ENCODE measurements at places on chromosomes 6 and 20.

GRCh38 chr6:56516003-56516402 lies 126.7 kb downstream of the DST start:
- DNase-seq, result no peak

DNA sequence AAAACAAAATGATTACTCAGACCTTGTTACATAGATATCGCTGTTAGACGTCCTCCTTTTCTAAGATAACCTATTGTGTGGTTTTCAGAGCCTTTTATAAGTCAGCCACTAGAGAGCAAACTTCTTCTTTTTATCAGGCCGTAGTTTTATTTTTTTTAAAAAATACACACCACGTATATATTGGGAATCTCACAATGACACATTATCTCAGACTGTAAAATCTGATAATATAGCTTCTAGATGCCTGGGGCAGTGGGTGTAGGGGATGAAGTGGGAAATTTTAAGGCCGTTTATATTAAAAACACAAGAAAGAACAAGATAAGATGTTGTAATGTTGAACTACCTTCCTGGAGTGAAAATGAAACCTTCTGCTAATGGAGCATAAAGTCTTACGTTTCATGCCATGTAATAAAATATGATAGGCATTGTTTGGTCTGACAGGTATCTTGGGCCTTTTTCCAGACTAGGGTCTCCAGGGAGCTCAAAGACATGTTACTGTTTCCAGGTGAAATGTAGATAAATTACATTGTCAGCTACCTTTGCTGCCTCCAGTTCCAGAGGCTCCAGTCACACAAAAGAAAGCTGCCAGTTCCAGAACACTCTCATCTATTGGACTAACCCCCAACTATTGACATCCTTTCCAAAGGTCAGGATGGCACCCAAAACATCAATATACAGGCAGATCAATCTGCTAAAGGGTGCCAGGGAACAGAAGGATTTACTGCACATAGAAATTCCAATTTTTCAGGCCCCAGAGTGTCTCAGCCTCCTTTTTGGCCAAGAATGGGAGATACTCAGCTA lies 130.2 kb upstream of the AKIRIN2 start:
- DNase-seq, result no peak

DNA sequence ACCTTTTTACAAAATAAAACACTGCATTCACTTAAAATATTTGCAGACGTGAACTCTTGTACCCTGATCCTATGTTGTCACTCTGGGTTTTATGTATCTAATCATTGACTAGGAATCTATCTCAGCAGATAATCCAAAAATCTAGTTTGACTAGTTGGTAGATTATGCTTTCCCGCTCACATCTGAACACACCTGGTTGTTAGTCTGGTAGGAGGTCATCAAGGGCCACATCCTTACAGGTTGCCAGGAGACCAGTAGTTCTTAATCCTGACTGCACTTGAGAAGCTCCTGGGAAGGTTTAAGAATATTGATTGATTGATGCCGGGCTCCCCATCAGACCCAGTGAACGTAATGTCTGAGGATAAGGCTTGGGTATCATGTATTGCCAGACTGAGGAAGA lies 104.4 kb downstream of the MTHFD1L start:
- DNase-seq, result no peak

DNA sequence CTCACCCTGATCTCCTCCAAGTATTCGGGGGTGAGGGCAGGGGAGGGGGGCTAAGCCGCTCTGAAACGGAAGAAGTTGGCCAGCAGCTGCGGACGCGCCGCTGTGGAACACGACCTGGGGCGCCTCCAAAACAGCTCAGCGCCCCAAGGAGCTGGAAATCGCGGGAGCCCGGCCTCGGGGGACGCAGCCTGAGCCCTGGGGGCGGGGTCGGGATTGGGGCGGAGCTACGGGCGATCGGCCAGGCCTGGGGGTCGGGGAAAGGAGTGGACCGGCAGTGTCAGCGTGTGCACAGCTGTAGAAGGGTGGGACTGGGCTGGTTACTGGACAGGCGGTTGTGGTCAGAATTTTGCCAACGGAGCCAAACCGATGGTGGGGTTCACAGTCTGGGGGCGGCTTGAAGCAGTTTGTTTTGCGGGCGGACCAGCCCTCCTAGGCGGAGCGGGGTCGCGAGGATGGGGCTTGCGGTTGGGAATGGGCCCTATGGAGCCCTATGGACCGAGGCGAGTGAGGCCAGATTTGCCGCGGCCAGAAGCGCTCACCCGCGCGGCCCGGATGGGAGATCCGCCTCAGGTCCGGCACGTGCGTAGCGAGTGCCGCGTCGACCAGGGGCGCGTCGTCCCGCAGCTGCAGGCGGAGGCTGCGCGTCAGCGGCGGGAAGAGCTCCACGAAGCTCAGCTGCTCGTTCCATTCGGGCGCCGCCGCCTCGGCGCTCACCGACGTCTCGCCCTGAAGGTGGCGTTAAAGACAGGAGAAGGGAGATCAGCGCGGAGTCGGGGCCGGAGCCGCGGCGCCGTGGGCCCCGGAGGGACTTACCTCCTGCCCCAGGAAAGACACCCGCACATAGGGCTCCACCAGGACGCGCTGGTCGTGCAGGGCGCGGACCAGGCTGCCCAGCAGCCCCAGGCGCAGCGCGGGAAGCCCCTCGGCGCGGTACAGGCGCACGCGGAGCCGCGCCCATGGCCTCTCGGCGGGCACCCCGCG lies 14.3 kb upstream of the SPAG4 start:
- no peak for DNase-seq

DNA sequence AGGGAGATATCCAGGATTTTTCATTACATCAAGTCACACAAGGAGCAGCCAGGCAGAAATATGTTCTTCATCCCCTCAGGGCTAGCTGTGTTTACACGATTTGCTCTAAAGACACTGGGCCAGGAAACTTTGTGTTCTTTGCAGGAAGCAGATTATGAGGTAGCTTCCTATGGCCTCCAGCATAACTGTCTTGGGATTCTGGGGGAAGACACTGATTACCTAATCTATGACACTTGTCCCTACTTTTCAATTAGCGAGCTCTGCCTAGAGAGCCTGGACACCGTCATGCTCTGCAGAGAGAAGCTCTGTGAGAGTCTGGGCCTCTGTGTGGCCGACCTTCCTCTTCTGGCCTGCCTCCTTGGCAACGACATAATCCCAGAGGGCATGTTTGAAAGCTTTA lies 11.2 kb downstream of the FAM120B start:
- no peak for DNase-seq

GRCh38 chr6:111122458-111123286 lies 35.4 kb downstream of the SLC16A10 start:
- DNase-seq, result no peak

DNA sequence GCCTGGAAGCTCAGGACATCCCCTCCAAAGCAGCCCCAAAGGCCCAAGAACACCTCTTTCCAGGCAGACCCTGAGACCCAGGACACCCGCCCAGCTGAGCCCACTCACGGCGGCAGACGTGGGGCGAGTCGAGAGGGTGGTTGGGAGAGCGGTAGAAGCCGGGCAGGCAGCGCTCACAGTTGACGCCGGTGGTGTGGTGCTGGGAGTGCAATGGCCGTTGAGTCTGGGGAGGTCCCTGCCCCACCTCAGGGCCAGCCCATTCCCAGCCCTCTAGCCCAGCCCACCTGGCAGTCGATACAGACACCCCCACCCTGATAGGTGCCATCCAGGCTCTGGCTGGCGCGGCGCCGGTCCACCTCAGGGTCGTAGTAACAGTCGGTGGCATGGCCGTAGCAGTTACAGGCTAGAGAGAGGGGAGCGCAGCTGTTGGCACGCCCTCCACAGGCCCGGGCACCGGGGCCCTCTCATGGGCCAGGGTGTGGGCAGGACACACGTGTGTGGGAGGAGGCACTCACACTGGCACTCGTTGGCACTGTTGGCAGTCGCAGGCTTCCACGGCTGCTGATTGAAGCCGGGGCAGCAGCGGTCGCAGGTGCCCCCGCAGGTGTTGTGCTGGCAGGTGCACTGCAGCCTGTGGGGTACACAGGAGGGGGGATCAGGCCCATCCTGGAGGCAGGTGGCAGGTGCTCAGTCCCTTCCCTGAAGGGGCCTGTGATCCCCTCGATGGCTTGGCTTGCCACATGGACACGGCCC lies 20.5 kb downstream of the LAMA5 start:
- no peak for DNase-seq

GRCh38 chr20:21685981-21686380 lies 19.5 kb upstream of the PAX1 start:
- DNase-seq, result no peak

DNA sequence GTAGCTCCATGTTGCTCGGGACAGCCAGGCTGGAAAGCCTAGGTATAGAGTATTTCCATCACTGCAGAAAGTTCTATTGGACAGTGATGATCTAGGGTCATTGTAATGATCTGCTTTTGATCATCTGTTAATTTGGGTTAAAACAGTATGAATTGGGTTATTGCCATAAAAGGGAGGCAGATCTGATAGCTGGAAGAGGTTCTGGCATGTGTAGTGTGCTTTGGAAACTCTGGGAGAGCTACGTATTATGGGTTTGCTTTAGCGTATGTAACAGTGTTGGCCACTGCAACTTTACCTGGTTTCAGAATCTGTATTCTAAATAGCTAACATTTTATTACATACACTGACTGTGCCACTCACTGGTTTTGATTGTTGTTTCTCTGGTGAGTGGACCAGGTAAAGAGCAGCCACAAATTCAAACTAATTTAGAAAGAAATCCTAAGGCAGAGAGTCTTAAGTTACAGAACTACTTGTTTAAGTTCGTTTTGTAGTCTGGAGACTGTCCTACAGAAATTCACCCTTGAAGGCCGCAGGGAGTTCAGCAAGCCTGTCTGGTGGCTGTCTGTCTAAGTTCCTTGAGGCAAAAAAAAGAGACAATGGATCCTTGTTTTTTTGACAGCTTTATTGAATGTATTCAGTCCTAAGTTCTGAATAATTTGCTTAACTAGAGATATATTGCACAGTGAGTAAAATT lies 300.3 kb downstream of the PRL start:
- DNase-seq, result no peak

- DNase-seq, result no peak
Observed at GRCh38 chr20:11454966-11455799, 462.5 kb upstream of the BTBD3 start.

- DNase-seq, result no peak
Observed at GRCh38 chr6:34792605-34793500, 970 bp downstream of the BLTP3A start.

DNA sequence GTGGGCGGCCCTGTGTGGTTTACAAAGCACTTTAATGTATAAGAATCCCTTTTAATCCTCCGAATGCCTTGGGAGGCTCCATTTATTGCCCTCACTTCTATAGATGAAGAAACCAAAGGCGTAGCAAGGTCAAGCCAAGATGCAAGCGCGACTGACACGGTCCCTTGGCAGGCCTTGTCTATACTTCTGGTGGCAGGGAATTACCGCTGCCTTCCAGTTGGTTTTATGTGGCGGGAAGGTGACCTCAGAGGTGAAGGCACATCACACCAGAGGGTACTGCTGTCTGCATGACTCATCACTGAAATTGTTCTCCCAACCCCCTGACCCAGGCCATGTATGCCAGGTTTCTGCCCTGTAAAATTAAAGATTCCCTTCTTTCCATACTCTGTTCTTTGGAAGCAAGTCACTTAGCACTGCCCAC lies 36.1 kb upstream of the NAA20 start:
- DNase-seq, result no peak

- DNase-seq, result no peak
Observed at GRCh38 chr6:10194816-10195672, 219.8 kb downstream of the TFAP2A start.

DNA sequence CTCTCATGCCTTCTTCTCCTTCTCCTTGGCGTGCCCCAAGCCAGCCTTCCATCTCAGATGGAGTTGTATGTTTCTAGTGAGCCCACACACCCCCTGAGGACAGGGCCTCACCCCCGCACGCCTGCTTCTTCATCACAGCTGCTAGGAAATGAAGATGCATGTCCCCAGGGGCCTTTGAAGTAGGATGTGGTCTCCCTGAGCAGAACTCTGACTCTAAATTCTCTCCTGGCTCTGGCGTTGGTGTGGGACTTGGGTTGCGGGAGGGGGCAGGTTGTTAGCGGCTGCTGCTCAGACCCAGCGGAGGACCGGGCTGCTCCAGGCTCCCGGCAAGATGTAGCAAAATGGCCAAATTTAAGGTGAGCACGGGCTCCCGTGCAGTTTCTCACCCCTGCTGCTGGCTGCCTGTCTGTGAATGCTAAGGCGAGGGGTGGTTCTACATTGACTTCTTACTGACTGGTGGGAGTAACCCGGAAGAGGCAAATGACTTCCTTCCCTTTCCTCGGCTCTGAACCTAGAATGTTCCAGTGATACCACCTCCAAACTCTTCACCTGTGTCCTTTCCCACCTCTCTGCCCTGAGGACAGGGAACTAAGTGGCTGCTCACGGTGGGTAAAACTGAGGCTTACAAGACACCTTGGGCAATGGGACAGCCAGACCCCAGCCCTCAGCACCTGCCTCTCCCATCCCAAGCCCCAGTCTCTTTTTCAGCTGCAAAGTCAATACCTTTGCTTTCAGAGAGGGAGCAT lies 8.8 kb downstream of the SYNJ2 start:
- no peak for DNase-seq

GRCh38 chr6:2038092-2038491 lies 207.3 kb downstream of the GMDS start:
- no peak for DNase-seq

GRCh38 chr6:34385793-34386195 lies 6.7 kb downstream of the NUDT3 start:
- DNase-seq, result no peak

DNA sequence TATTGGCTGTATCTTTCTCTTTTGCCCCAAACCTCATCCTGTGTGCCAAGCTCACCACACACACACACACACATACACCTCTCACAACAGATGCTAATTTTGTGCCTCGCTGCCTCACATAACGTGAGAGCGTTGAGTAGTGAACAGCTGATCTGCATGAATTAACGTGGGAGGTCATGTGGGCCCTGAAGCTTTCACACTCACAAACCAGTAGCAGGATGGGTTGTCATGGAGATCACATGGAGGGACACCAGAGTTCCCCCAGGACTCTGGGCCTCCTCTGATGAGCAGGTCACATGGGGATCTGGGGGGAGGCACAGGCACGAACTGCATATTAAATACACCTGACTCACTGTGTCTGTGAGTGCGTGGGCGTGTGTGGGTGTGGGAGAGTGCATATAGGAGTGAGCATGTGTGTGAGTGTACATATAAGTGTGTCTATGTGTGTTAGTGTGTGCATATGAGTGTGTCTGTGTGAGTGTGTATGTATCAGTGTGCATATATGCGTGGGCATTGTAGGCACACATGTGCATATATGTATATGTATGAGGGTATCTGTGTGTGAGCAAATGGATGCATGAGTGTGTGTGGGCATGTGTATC lies 62.7 kb upstream of the SULF2 start:
- DNase-seq, result no peak

GRCh38 chr20:43824309-43825050 lies 90.2 kb upstream of the TOX2 start:
- DNase-seq, result no peak

- DNase-seq, result peak; percentile 22
Observed at GRCh38 chr6:134373282-134373922, 55.5 kb upstream of the SGK1 start.

GRCh38 chr6:118444796-118445195 lies 103.3 kb upstream of the PLN start:
- DNase-seq, result no peak
